Heart left ventricle (tissue), 16 donors: ENCODE measurements at places on chromosomes 16 and 17. TPM values are rescaled to one million over a fixed set of nuclear protein-coding genes. Genes with fewer than 3 reads are reported as not detected.

The SLC22A31 gene
- total RNA-seq = not detected

The TMC8 gene
- total RNA-seq = 0.81 TPM

The CD300LB gene
- 0.26 TPM for total RNA-seq

The OTOP2 gene
- not detected for total RNA-seq

The ANKRD40CL gene
- total RNA-seq = not detected

DNA sequence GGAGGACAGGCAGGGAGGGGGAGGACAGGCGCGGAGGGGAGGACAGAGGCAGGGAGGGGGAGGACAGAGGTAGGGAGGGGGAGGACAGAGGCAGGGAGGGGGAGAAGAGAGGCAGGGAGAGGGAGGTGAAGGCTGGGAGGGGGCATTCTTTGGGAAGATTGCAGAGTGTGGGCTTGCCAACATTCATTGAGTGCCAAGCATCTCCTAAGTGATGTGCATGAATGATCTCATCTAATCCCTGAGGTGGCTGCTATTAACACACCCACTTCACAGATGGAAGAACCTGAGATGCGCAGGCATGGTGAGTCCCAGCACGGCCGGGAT, 58.3 kb downstream of the NT5M start:
- no peak for DNase-seq

DNA sequence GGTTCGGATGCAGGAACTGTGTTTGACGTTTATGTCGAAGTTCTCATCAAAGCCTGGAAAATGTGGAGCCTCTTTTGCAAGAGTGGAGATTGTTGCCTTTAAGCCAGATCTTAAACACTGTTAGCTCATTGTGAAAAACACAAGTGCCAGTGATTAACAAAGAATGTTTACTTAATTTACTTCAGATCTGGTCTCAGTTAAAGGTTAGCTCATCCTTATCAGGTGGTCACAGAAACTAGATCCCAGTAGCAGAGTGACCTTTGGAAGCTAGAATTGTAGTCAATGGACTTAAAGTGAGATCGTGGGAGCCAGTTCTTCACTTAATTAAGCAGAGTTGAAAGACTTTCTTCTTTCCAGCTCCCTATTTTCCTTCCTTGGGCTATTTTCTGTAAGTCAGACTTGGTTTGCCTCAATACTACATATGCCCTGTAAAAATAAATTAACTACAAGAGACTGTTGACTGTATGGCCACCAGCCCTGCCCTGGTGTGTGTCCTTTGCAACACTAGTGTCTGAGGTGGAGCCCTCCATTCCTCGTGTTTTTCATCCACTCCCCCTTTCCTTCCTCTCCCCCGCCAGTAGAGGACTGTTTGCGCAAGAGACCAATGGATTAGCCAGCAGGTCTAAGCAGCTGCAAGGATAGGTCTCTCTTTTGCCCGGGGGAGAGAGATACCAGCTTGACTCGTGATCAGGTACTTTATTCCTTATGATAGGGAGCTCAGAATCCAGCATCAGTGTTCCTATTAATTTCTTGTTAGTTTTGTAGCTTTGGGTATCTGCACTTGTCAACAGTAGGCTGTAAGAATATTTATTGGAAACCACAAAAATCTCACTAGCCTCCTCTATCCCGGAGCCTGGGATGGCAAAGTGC, 20.2 kb downstream of the FBXO39 start:
- no peak for DNase-seq

DNA sequence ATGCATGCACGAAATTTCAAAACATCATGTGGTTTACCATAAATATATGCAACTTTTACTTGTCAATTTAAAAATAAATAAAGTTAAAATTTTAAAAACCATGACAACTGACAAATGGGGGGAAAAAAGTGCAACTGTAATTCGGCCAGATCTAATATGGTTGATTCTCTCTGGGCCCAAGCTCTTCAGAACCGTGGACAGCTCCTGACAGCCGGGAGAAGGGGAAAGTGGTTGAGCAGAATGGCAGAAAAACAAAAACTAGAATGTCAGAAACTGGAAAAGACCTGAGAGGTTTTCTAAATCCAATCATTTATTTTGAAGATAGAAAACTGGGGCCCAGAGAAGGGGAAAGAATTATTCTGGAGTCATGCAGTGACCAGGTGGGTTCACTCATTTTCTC, 126.6 kb downstream of the TMEM132E start:
- DNase-seq = peak; percentile 34

GRCh38 chr17:142102-142661, 4.8 kb downstream of the SCGB1C2 start:
- DNase-seq = no peak

DNA sequence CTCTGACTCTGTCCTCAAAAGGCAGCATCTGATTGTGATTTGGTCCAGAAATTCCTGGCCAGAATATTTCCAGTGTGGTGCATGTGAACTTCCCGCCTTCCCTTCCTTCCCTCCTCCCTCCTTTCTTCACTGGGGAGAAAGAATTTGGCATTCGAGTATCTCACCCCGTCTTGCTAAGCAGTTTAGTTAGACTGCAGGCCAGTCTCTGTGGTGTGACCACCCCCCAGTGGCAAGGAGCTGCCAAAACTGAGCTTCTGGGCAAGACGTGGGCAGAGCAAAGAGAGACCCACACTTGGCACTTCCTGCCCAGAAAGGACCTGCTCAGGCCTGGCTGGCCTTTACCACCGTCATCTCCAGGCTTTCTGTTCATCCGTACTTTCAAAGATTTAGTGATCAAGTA, 36.4 kb downstream of the SNX20 start:
- DNase-seq = no peak

DNA sequence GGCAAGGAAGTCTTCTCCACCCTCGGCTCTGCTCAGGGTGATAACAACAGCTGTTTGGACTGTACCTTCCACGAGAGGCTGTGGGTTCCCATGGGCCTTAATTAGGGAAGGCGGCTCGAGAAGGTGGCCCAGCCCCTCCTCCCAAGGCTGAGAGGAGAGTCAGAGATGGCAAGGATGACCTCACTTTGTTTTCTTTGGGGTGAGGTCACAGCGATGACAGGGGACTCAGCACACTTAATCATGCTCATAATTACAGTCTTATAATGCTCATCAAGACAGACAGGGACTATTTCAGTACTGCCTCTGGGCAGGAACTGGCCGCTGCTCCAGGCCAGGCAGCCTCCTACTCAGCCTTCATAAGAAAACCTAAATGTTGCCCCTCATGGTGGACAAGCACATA, 19.7 kb downstream of the WFDC1 start:
- no peak for DNase-seq

DNA sequence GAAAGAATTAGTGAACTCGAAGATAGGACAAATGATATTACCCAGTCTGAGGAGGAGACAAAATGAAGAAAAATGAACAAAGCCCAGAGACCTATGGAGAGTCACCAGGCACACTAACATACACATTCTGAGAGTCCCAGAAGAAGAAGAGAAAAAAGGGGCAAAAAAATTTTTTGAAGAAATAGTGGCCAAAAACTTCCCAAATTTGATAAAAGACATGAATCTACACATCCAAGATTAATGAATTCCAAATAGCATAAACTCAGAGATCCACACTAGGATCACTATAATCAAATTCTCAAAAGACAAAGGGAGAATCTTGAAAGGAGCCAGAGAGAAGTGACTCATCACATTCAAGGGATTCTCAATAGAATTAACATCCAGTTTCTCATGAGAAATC, 3.4 kb upstream of the OR4D1 start:
- DNase-seq = no peak

DNA sequence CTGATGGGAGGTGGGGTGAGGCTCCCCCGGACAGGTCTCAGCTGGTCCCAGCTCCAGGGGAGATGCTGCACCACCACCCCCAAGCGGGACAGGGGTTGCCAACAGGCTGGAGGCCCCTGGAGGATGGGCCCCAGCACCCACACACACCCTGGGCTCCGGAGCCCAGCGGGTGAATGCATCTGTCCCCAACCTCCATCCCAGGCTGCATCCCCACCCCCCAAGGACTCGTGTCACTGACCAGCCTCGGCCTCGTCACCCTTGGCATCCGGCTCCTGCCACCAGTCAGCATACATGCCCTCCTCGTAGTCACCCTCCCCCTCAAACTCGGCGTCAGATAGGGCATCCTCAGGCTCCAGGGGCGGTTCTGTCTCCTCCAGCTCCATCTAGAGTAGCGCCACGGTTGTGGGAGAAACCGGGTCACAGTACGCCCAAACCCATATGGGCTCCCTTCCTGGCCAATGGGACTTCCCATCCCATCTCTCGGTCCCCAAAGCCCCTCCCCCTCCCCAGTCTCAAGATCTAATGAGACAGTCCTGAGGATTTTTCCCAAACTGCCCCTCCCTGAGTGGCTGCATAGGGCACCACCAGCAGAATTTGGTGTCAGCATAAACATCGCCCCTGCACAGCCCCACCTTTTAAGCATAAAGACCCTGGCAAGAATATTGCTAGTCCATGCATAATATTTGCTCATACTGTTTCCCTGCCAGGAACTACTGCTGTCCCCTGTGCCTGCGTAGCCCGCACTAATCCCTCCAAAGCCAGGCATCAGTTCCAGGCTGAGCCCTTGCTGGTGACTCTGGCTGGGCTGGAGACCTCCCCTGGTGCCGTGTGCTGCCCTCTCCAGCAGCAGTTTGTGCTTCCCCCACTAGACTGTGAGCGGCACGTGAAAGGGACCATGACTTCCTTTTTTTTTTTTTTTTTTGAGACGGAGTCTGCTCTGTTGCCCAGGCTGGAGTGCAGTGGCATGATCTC, 8.4 kb downstream of the P3H4 start:
- DNase-seq = no peak

- no peak for DNase-seq
These were observed 722.9 kb upstream of the EEF2KMT start for GRCh38 chr16:5820472-5820871.

- no peak for DNase-seq
These were observed 18.8 kb downstream of the MYO19 start for GRCh38 chr17:36515837-36516236.

GRCh38 chr17:42895185-42895555, 5.4 kb upstream of the G6PC1 start:
- peak; percentile 67 for DNase-seq

GRCh38 chr17:50161911-50162288, 3.9 kb upstream of the SGCA start:
- no peak for DNase-seq

- DNase-seq = no peak
These were observed 40.4 kb upstream of the CORO6 start for GRCh38 chr17:29663155-29663554.

GRCh38 chr17:57858838-57859237, 9.0 kb upstream of the MRPS23 start:
- DNase-seq = no peak

DNA sequence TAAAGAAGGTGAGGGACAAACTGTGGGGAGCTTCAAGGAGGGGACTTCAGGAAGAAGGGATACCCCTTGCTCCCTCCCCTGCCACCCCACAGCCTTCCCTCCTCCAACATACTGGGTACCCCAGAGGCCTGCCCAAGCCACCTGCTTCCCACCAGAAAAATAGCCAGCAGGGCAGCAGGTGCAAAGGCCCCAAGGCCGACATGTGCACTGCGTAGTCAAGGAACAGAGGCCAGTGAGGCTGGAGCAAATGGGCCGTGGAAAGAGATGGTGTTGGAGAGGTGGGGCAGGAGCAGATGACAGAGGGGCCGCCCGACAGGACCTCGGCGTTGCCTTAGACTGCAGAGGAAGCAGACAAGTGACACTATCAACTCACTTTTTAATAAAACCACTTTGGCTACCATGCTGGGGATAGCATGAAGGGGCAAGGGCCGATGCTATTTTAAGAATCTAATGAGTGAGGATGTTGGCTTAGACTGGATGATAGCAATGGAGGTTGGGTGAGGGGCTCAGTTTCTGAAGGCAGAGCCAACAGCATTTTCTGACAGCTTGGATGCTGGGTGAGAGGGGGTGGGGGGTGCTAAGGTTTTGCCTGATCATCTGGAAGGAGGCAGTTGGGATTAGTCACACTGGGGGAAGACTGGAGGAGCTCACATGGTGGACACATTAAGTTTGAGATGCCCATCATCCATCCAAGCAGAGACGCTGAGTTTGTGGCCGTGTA, 72.8 kb upstream of the TOB1 start:
- DNase-seq = no peak

DNA sequence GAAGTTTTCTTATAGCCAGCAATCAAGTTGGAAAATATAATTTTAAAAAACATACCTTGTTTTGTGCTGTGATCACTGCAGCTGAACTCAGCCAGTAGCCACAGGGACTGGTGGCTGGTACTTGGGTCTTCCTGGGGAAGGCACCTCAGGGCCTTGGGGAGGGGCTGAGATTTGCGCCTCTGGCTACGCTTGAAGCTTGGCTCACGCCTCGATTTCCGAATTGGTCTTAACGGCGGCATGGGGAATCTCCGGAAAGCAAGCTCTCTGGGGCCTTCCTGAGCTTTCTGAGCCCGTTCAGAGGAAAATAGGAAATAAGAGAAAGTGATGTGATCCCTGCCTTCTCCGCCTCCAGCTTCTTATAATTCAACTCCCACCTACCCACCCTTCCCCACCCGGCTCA, 11.3 kb upstream of the USP7 start:
- DNase-seq = no peak

- DNase-seq = no peak
These were observed 92.8 kb upstream of the PMFBP1 start for GRCh38 chr16:72264771-72265170.

GRCh38 chr17:77606146-77606864, 352.2 kb upstream of the TNRC6C start:
- no peak for DNase-seq

DNA sequence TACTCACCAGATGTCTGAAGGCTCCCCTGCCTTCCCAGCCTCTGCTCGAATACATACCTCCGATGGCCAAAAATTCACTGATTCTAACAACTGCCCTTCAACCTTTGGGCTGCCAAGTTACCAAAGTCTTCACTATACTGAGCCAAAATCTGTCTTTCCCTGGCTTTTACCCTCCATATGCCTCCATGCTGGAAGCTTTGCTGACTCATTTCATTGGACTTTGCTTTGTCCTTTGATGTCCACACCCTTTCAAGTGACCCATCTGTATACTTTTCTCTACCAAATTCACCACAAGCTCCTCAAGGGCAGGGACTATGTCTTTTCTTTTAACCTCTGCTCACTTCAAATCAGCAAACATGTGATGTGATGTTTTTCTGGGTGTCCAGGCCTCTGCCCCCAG, 21.0 kb upstream of the MTMR4 start:
- no peak for DNase-seq

DNA sequence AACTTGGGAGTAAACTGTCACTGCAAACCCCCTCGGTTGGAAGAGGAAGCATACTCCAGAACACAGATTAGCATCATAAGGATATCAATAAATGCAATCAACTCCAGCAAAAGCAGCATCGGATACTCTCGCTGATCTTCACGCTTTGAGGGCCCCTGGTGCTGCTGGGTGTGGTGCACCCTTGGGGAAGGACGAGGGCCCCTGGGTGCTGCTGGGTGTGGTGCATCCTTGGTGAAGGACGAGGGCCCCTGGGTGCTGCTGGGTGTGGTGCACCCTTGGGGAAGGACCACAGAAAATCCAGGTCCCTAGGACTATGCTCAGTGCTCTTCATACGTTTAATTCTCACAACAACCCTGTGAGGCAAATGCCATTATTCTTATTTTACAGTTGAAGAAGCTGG, 54.2 kb downstream of the VPS53 start:
- no peak for DNase-seq
